Right renal pelvis (tissue), 4 donors: ENCODE measurements at places on chromosomes 6 and 20.

GRCh38 chr20:14707865-14708596, 370.6 kb upstream of the FLRT3 start:
- no peak for DNase-seq

GRCh38 chr6:71088166-71088565, 131.3 kb upstream of the B3GAT2 start:
- DNase-seq: no peak

- DNase-seq: no peak
These were observed 40.2 kb upstream of the RBM24 start for GRCh38 chr6:17240803-17241500.

- DNase-seq: no peak
These were observed 20.0 kb upstream of the MPC1 start for GRCh38 chr6:166402582-166403277.

GRCh38 chr6:90465686-90466085, 121.2 kb downstream of the MAP3K7 start:
- DNase-seq: no peak

DNA sequence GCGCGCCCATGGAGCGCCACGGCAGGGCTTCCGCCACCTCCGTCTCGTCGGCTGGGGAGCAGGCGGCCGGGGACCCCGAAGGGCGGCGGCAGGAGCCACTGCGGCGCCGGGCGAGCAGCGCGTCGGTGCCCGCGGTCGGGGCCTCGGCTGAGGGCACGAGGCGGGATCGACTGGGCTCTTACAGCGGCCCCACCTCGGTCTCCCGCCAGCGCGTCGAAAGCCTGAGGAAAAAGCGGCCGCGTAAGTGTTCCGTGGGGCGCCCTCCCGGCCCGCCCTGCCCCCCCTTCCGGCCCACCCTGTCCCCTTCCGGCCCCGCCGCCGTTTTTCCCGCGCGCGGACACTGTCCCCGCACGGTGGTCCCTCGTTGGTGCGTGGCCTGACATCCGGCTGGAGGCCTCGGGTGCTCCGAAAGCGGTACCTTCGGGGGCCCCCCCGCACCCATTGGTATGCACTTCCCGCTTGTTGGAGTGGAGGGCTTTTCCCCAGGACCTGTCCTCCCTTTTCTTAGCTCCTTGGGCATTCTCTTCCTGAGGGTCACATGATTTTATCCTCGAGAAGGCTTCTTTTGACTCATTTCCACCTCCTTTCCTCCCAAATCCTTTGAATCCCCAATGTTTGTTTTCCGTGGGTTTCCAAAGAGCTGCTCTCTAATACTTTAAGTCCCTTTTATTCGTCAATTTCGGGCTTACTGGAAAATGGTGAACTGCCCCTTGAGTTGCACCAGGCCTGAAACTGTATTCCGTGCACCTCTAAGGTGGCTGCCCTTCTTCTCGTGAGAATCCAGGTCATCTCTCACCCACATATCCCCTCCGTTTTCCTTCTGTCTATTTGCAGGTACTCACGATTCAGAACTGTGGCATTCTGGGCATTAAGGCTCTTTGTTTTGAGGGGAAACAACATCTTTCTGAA, 556 bp downstream of the PANK2 start:
- no peak for DNase-seq

DNA sequence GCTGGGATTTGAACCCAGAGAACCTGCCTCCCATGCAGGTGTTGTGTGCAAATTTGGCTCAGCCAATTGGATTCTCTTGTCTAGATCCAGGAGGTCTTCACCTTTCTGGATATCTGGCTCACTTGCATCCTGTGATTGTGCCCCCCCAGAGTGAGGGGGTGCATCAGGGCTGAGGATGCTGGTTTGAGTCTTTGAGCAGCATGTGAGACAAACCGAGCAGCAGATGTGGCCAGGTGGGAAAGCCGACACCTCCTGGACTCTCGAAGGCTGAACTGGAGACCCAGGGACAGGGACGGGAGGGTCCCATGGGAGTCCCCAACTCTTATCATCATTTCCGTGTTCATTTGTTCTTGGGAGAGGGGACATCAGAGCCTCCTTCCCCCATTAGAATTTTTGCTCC, 30.6 kb upstream of the SULF2 start:
- no peak for DNase-seq

DNA sequence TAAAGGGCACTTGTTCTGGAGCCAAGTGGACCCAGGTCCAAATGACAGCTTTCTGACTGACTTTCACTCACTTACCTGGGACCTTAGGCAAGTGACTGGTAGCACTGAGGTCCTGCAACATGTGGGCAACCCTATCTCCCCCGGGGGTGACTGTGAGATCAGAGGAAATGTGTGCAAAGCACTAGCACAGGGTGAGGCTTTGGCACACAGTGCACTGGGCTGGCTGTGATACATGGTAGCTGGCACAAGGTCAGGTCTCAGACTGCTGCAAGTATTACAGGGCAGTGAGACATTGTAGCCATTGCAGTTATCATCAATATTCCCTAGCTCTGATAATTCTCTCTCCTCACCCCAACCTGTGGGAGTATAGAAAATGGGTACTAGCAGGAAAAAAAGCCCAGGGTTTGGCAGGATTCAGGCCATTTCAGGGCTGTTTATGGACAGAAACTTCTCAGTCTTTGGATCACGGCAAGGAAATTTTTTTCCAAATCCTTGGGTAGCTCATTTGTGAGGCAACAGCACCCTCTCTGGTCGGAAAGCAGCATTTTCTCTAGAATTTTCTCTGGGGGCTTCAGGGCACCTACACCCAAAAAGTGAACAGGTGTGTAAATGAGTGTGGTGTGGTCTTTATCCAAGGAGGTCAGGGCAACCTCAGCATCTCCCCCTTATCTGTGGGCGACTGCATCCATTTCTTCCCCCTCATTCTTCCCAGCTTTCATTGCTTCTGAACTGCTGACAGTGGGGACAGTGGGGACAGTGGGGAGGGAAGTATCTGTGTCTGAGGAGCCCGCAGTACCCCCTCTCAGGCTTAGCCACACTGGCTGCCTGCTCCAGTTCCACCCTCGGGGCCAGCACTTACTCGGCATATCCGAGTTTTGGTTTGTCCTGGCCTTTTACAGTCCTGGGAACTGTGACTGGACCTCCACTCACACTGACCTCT, 148.7 kb upstream of the PHACTR3 start:
- DNase-seq: peak; percentile 29

GRCh38 chr6:157603314-157603940, 219.6 kb upstream of the SNX9 start:
- no peak for DNase-seq

DNA sequence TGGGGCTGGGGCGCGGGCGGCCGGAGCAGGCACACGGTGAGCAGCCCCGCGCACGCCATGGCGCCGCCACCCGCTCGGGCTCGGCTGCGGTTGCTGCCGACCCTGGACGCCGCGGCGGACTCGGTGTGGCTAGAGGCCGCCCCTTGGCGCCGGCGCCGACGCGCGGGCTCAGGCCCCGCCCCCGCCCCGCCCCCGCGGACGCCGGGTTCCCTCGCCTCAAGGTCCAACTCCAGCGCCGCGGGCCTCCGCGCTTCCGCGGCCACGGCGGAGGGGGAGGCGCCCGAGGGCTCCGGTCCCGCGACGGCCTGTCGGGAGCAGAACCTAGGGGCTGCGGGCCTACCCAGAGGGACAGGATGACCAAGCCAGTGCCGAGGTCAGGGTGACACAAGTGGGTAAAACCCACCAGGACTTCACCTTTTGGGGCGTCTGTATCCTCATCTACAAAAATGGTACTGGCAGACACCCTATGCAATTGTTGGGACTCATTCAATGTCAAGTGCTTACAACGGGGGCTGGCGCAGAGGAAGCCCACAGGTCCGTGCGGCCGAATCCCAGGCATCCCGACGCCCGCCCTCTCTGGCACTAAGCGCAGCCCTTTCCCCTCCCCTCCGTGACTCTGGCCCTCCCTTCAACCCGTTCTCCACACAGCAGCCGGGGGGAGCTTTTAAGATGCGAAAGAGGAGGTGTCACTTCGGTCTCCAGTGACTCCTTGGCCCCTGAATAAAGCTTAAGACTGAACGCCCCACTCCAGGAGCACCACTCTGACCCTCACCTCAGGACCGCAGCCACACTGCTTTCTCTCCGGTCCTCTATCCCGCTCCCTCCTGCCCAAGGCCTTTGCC, at the start of gene NECAB3:
Gene NECAB3 (minus strand): TSS at position 135 of the 842 bp plus-strand sequence. CDS start 76 bp downstream, at position 59.
- DNase-seq: peak; percentile 72
